ENCODE measurements at places on chromosomes 2 and 18.

- no peak for DNase-seq
Measured at GRCh38 chr18:78629426-78629825, 350.2 kb upstream of the SALL3 start.

- no peak for DNase-seq
Measured at GRCh38 chr2:228652366-228652765, 470.9 kb upstream of the SPHKAP start.

DNA sequence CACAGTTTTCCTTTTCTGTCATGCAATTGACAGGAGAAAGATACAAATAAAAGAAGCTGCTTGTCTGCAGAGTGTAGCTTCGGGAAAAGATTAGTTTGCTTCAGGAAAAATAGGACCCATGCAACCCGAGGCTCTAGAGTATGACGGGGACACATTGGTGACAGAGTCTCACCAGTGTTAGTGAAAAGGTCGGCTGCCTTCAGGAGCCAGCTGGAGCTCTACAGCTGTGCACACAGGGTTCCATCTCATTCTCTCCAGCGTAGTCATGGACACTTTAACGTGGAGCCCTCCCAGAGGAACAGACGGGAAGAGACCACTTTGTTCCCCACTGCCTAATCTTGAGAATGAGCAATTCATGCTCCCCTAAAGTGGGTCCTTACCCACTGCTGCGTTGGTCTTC, 42.9 kb downstream of the FECH start:
- no peak for DNase-seq

- no peak for DNase-seq
Measured at GRCh38 chr18:78619854-78620253, 359.8 kb upstream of the SALL3 start.

DNA sequence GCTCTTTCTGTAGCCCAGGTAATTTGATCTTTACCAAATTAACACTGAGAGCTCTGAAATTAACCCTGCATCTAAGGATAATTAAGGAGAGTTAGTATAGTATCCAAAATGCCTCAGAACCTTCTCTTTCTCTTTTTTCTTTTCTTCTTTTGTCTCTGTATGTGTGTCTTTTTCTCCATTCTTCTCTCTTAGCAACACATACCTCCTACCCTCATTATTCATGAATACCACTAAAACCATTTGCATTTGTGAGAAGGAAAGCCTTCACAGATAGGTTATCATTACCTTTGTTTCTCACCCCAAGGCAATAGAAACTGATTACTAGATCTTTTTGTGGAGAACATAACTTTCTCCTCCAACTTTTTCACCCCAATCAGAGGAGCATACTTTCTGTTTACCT, 376.5 kb upstream of the NXPH2 start:
- DNase-seq, result no peak

DNA sequence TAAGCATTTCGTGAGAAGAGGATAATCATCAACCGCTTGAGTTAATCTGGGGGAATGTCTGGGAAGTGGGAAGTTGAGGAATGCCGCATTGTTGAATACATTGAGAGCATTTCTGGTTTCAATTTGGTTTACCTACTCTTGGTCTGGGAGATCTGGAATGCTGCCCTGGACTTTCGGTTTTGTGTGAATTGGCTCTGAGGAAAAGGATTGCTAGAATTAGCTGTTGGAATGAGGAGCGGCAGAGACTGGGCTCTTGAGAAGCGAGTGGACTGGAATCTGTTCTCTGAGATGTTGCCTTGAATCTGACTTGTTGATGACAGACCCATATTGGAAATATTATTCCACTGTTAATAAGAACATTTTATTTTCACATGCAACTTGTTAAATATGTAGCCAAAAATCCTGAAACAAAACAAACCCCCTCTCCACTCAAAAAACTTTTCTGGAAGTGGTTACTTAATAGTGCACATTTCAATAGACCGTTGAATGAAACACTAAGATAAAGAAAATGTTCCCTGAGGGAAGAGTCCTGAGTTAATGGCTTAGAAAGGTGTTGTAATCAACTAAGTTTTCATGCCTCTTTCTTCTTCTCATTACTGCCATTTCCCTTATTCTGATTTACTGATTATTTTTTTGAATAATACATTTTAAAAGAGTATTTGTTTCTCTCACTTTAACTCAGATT, 50.8 kb downstream of the PTPRM start:
- DNase-seq, result no peak

- no peak for DNase-seq
Measured at GRCh38 chr2:49403637-49404036, 249.3 kb upstream of the FSHR start.

DNA sequence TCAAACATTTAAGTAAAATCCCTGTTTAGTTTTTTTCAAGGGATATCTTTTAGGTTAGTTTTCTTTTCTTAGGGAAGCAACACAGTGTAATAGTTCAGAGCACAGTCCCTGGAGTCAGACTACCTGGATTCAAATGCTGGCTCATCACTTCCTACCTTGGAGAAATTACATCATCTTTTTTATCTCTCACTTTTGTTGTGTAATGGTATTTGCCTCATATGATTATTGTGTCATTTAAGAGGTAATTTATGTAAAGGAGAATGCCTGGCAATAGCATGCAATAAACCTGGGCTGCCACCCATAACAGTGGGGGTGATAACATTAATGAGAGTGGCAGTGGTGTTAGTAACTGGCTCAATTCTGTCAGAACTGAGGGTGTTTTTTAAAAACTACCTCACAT, 26.3 kb downstream of the ERLEC1 start:
- no peak for DNase-seq

GRCh38 chr2:109395494-109396201, 218.1 kb downstream of the SEPTIN10 start:
- DNase-seq, result no peak

- no peak for DNase-seq
Measured at GRCh38 chr2:129673847-129674711, 305.4 kb upstream of the RAB6C start.

DNA sequence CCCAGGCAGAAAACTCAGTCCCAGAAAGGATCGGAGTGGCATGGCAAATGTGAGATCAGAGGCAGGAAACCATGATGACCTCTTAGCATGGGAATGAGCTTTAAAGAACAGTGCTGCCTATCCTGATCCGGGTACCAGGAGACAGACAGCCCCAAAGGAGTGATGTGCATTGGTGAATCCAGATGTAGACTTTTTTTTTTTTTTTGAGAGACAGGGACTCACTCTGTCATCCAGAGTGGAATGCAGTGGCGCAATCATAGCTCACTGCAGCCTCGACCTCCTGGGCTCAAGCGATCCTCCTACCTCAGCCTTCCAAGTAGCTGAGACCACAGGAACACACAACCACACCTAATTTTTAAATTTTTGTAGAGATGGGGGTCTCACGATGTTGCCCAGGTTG, 122.7 kb downstream of the VAPA start:
- DNase-seq, result no peak

DNA sequence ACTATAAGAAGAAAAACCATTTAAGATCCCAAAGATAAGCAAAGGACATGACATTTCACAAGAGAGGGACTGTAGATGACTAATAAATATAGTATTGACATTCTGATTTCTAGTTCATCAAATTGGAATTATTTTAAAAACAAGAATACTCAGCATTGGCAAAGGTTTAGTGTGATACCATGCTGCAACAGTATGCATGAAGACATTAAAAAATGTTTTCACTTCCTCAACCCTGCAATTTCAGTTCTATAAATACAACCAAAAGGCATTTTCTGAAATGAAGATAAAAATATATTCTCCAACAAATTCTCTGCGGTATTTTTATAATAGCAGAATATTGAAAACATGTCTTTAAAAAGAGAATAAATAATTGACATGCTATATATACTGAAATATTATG, 2.1 kb downstream of the C2orf81 start:
- DNase-seq, result no peak

GRCh38 chr2:130385709-130386108, 29.9 kb downstream of the PTPN18 start:
- DNase-seq, result no peak

DNA sequence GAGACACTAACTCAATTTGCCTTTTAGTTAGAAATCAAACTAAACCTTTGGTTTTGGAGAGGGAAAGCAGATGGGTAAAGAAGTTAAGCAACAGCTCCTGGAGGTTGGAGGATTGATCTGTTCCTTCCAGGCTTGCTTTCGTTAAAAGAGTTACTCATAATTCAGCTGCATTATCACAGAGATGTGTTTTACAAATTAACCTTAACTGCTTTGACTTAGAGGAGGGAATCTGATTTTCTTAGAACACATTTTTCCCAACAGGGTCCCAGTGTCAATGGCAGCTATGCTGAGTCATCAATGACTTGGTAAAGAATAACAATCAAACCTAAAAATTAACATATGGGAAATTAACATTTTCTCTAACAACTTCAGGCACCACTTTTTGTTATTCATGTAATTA, 113.4 kb downstream of the COPS8 start:
- no peak for DNase-seq

- no peak for DNase-seq
Measured at GRCh38 chr2:24971286-24971535, 544 bp downstream of the DNAJC27 start.

- no peak for DNase-seq
Measured at GRCh38 chr18:61666876-61667590, 225.8 kb downstream of the RNF152 start.
